ENCODE measurements at places on chromosomes 4 and X.

DNA sequence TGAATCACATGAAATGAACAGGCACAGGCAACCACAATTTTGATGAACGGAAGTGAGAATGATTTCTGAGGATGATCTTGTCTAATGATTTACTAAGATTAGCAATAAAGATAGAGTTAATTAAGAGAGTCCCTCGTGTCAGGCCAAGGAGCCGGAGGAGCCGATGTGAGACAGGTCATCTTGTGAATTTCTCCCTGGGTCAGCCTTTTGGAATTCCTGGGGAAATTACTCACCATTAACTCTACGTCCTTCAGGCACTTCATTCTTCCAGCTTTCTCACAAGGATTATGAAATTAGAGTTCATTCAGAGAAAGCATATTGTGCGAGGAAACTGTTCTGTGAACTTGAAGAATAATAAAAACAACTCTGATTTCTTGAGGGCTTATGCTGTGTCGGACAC lies 86.7 kb downstream of the PSAPL1 start:
- no peak for DNase-seq

DNA sequence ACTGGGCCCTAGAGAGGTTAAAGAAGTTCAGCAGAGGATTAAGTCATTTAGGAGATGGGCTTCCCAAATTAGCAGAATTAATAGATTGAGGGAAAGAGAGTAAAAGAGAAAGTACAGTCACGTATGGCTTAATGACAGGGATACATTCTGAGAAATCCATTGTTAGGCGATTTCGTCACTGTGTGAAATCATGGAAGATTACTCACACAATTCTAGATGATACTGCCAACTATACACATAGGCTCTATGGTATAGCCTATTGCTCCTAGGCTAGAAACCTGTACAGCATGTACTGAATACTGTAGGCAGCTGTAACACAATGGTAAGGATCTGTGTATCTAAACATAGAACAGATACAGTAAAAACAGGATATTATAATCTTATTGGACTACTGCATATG lies 180.6 kb downstream of the RNF150 start:
- no peak for DNase-seq

GRCh38 chrX:49082271-49082871 lies 2.7 kb upstream of the WDR45 start:
- no peak for DNase-seq

GRCh38 chr4:91111556-91111955 lies 984.4 kb downstream of the CCSER1 start:
- DNase-seq = no peak

DNA sequence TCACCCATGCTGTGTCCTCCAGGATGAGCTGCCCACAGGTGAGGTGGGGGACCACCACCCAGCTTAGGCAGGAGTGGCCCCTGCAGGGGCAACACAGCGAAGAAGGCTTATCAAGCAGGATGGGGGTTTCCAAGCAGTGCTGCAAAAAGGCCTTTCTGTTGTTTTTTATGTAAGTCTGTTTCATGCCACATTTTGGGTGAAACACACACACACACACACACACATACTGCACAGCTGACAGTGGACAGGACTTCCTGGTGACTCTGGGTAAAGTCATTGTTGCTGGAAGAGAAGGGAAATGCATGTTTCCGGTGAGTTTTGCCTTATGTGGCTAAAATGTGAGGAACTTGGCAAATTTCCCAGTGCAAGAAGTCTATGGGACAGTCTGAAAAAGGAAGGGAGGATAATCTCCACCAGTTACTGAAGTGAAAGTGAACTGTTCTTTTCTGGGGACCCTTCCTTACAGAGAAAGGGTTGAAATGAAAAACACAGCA lies 119.2 kb downstream of the IRF2 start:
- DNase-seq = no peak

- no peak for DNase-seq
These were observed 228.1 kb downstream of the EDA2R start for GRCh38 chrX:66410806-66411205.

DNA sequence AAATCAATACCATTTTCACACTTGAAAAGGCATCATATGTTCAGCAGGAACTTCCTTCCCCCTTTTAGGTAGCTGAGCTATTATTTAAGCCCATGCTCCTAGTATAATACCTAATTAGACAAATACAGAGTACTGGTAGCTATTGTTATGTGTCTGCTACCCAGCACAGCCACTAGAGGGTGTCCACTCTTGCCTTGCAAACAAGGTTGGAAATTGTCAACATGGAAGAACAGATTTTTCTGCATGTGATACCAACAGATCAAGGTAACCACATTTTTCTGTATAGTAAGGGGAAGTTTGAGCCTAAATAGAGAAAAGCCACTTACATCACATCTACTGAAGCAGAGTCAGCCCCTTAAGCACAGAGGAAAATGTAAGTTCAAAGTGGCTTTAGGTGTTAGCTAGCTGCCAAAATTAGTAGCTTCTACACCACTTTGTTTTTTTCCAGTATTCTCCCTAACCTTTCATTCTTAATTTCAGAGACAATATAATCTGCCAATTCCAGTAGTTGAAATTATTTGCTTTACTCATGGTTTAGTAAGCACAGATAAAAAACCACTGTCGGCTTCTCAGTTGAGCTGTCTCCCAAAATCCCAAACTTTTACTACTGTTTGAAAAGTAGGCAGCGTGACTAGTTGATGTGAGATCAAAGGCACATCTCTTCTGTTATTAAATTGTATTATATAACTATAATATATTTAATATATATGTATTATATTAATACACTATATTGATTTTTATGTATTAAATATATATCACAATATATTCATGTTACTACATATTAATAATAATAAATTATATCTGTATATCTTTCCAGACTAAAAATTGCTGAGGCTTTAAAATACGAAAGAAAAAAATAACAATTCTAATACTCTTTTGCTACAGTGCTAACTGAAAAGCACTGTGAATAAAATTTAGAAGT lies 38.2 kb downstream of the EDNRA start:
- peak; percentile 60 for DNase-seq

GRCh38 chr4:156290811-156291210 lies 337.1 kb upstream of the CTSO start:
- DNase-seq = no peak
